DMS79 (cell line): ENCODE measurements at places on chromosomes 6 and 20.
A peak's percentile ranks its signal among the peaks of the same experiment; 100 is the strongest.

GRCh38 chr6:41505122-41506049 is 40.8 kb upstream of the FOXP4 start:
- peak; percentile 16 for DNase-seq

- no peak for DNase-seq
These were observed 46.2 kb upstream of the RNGTT start for GRCh38 chr6:89009624-89010059.

GRCh38 chr6:105714846-105715245 is 312.0 kb upstream of the PREP start:
- DNase-seq: no peak

GRCh38 chr6:17705778-17706579 is 746 bp downstream of the NUP153 start:
- peak; percentile 12 for DNase-seq

- no peak for DNase-seq
These were observed 20.6 kb downstream of the ZFP64 start for GRCh38 chr20:52171025-52171424.

DNA sequence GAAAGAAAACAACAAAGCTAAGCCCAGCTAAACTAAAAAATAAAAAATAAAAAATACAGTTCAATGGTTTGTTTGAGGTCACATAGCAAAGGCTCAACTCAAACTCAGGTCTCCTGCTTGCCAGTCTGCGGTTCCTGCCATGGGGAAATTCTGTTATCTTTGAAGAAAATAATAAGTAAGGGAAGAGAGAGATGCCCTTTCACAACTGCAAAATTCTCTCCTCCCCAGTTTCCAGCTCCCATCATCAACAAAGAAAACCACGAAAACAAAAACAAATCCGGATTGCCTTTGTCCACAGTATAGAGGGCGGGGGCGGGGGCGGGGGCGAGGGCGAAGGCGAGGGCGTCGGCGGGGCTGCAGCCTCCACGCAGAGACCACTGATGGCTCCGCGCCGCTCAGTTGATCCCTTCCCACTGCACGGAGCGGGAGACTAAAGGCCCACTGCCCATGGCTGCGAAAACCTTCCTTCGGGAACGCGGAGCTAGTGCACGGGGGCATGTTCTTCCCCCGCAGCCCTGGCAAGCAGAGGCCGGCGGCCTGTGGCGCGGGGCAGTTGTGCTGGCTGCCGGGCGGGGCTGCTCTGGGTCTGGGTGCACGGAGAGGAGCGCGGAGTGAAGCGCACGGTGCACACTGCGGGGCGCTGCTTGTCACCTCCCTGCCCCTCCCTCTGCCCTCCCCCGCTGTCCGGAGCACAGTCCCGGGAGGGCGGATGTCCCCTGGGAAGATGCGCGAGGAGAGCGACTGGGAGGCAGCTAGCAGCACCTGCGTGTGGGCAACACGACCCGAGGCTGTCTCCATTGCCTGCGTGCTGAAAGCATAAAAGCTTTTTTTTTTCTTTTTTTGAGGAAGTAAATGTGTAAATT is 54.1 kb upstream of the TPD52L1 start:
- DNase-seq: peak; percentile 6

- DNase-seq: no peak
These were observed 23.9 kb upstream of the ASXL1 start for GRCh38 chr20:32333988-32334885.

DNA sequence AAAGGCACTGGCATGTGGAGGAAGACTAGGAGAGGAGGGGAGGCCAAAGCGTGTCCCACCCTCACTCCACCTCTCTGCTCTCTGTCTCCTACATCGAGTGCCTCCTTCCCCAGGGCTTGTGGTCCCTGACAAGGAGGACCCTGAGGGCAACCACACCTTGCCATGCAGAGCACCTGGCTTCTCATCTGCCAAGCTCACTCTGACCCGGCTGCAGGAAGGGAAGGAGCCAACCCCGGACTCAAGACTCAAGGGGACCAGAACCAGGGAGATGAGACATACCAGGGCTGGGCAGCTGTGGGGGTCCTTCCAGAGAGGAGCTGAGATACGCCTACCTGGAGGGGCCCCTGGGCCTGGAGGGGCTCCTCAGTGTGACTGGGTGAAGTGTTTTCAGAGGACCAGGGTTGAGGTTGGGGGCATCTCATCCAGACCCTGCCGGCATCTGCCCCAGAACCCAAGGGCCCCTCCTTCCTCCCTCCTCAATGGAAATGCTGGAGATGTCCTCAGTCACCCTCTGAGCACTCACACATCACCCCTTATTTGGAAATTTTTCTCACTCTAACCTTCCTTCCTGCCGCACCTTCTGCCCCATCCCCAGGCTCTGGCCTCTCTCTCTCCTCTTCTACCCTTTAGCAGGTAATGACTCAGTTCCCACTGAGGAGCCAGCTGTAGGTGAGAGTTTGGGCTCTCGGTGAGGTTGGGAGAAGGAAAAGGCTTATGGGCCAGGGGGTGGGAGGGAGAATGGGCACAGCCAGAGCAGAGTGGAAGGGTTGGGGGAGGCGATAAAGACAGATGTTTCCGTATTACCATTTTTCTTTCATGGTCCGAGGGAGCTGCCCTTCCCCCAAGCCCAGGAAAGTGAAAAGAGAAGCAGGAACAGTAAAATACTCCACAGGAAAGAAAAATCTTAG is 32.0 kb upstream of the POU5F1 start:
- no peak for DNase-seq

DNA sequence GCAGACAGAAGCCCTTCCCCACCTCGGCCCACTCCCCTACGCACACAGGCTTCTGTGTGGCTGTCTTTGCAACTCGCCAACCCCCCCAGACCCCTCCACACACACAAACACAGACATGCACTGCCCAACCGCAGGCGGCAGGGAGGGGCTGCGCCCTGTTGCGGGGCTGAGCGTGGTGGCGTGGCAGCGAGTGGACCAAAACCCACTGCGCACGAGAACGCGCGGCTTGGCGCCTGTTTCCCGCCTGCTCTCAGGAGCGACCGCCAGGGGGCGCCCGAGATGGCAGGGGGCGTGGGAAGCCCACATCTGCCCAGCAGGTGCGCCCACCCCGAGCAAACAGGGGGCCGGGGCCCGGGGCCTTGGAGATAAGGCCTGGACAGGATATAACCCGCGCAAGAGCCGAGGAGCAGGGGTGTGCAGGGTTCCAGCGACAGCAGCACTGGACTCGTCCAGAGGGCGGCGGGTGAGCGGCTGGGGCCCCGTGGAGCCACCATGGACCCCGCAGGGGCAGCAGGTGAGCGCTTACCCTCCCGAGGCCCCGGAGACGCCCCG is at the start of gene RBPJL:
TSS of gene RBPJL (plus strand) at position 410 of the 552 bp plus-strand sequence. CDS start at position 493, 83 bp downstream.
- DNase-seq: no peak

GRCh38 chr6:17635568-17635967 is 35.5 kb downstream of the FAM8A1 start:
- DNase-seq: no peak

GRCh38 chr20:62977613-62978560 is 25.4 kb downstream of the SLC17A9 start:
- no peak for DNase-seq

DNA sequence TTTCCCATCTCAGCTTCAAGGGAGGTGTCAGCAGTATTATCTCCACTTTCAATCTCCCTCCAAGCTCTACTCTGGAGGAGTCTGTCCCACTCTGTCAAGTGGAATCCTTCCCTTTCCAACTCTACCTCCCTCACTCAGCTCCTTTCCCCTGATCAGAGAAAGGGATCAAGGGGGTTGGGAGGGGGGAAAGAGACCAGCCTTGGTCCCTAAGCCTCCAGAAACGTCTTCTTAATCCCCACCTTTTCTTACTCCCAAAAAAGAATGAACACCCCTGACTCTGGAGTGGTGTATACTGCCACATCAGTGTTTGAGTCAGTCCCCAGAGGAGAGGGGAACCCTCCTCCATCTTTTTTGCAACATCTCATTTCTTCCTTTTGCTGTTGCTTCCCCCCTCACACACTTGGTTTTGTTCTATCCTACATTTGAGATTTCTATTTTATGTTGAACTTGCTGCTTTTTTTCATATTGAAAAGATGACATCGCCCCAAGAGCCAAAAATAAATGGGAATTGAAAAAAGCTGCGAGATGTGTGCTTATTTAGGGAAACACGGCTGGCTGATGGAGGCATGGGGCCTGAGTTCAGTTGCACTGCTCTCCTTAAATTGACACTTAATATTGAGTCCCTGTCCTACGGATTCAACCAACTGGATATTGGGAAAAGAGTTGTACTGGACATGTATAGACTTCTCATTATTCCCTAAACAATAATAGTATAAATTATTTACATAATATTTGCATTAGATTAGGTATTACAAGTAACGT is 4.9 kb downstream of the TUBB start:
- no peak for DNase-seq

DNA sequence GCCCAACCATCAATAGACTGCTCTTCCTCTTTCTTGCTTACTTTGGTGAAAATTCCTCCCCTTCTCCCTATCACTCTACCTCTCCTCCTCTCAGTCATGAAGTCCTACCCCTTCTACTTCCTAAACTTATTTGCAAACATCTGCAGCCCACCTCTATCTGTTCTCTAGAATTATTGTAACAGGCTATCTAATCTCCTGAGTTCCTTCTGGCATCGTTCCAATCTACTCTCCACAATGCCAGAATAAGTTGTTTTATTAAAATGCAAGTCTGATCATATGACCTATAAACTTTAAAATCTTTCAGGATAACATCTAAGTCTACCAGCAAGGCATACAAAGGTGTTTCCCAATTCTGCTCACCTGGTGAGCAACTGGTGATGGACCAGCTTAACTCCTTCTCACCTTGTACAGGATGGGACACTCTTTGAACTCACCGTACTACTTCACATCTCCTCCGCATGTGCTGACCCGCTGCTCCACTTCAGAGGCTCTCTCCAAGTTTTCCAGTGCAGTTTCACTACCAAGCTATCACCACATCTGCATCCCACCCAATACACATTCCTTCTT is 7.9 kb downstream of the CD164 start:
- no peak for DNase-seq

DNA sequence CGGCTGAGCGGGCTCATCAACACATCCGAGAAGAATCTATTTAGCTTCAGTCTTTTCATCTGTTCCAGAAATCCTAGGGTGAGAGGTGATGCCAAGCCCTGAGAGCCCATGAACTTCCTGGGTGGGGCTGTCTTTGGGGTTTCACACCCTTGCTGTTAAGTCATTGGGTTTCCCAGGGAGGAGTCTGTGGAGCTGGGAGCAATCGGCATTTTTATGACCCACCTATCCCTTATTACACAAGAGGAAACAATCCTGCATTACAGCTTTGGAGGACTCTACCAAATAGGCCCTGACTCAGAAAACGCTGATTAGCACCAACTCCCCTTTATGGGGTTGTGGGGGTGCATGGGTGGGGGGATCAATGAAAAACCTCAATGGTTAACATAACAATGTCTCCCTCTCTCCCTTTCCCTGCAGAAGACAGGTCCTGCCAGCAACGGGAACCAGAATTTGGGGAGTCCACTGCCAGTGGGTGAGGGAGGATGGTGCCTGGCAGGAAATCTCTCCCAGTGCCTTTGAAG is 46.3 kb downstream of the EZR start:
- DNase-seq: no peak

DNA sequence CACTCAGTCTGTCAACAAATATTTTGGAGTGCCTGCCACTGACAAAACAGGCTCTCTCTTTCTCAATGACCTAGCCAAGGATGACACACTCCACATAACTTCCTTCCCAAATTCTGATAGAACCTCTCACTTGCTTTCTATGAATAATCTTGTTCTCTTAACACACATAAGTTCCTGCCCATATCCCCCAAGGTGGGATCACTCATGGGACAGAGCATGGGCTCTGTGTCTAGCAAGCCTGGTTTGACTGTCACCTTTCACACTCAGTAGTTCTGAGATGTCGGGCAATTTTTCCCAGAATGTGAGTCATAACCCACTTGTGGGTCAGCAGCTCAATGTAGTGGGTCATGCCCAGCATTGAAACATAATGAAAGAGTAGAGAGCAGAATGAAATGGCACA is 78.1 kb downstream of the LRFN2 start:
- DNase-seq: no peak

GRCh38 chr20:23776067-23776771 is 25.5 kb upstream of the CST1 start:
- no peak for DNase-seq

DNA sequence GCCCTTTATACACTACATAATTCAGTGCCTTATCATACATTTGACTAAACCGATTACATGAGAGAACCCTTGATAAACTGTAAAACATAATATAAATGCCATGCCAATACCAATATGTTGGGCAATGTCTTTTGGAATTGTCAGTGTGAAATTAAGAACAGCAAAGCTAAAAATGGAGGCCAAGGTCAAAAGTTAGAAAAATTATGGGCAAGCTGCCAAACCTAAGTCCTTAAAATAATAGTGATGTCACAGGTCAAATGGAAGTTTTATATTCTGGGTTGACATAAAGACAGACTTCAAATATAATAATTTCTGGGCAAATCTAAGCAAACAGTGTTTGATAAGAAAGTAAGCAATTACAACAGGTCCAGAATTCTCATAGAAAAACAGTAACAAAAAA is 696.7 kb downstream of the RNF144B start:
- DNase-seq: no peak

DNA sequence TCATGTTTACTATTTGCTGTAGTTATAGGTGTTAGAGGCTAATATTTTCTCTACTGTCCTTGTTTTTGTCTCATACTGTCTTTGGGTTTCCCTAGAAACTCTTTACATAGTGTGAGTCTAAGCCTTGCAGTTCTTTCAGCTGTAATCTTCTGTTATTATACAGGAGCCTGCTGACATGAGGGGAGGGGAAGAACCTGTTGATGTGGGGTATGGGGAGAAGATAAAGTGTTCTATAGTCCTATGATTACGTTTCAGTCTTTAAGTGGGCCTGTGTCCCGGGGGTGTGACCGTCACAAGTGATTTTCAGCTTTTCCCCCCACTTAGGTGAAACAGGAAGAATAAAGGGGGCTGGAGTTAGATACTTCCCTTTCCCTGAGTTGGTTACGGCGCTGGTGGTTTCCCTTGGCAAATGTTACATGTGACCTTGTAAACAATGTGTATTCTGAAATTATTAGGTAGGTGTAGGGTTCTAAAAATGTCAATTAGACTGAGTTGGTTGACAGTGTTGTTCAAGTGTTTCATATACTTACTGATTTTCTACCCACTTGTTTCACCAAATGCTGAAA is 41.3 kb downstream of the REV3L start:
- DNase-seq: no peak

- no peak for DNase-seq
These were observed 46.7 kb downstream of the FGD2 start for GRCh38 chr6:37052027-37052628.

GRCh38 chr6:15473741-15474161 is 189.1 kb downstream of the DTNBP1 start:
- DNase-seq: no peak

DNA sequence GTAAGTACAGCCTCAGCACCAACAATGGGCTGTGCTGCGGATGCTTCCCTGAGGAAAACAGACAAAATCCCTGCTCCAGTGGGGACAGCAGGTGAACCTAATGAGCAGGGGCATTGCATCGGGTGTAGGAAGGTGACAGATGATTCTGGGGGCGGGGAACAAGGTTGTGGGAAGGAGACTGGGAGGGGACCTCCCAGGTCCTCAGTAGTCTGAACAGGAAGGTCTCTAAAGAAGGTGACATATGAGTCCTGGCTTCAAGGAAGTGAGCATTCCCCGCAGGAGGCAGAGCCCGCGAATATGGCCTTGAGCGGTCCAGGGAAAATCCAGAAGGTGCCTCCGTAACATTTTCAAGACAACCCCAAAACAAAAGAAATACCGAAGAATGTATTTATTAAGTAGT is 19.4 kb downstream of the ULBP1 start:
- no peak for DNase-seq
